Panc1 (cell line): ENCODE measurements at places on chromosomes 3 and 15. TPM values are rescaled to one million over a fixed set of nuclear protein-coding genes. Genes with fewer than 3 reads are reported as not detected.

C3orf49 gene
- total RNA-seq: not detected

- DNase-seq: no peak
- no peak overlapping the region for H3K4me3 ChIP-seq
- no peaks in the 10 kb centered on the region for H3K4me1 ChIP-seq
- no peak overlapping the region for H3K27ac ChIP-seq
- H3K27me3 ChIP-seq: no peaks in the 10 kb centered on the region
Observed at GRCh38 chr3:103613397-103614156, 1178.8 kb downstream of the ZPLD1 start.

DNA sequence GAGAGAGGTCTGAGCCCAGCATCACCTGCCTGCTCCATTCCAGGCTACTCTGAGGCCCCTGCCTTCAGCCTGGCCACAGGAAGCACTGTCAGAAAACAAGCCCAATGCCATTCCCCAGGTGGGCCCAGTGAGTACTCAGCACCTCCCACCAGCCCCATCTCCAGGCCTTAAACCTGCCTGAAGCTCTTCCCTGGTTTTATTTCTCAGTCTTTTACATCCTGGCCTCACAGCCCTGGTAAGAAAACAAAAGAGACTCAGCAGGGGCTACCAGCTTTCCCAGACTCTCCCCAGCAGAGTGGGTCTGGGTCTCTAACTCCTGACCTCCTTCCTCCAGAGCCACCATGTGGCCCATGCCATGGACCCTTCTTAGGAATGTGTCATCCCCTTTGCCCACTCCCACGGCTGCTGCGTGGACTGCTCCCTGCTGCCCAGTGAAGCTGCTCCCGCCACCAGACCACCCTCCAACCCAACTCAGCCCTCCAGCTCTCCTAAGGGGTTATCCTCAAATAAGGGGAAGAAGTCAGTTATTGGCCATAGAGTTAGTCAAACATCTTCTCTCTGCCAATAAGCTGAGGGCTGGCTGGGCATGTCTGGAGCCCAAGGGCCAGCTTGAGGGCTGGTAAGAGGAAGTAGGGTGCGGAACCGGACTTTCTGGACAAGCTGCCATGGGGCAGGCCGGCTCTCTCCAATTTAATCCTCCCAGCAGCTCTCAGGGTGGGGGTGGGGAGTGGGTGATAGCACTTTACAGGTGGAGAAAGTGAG is 116.7 kb upstream of the LINGO1 start:
- DNase-seq: no peak
- H3K4me3 ChIP-seq: no peak overlapping the region
- H3K4me1 ChIP-seq: peaks cover 3% of the 10 kb centered on the region; the same call in 1 of the 2 replicates
- no peak overlapping the region for H3K27ac ChIP-seq
- H3K27me3 ChIP-seq: no peaks in the 10 kb centered on the region

DNA sequence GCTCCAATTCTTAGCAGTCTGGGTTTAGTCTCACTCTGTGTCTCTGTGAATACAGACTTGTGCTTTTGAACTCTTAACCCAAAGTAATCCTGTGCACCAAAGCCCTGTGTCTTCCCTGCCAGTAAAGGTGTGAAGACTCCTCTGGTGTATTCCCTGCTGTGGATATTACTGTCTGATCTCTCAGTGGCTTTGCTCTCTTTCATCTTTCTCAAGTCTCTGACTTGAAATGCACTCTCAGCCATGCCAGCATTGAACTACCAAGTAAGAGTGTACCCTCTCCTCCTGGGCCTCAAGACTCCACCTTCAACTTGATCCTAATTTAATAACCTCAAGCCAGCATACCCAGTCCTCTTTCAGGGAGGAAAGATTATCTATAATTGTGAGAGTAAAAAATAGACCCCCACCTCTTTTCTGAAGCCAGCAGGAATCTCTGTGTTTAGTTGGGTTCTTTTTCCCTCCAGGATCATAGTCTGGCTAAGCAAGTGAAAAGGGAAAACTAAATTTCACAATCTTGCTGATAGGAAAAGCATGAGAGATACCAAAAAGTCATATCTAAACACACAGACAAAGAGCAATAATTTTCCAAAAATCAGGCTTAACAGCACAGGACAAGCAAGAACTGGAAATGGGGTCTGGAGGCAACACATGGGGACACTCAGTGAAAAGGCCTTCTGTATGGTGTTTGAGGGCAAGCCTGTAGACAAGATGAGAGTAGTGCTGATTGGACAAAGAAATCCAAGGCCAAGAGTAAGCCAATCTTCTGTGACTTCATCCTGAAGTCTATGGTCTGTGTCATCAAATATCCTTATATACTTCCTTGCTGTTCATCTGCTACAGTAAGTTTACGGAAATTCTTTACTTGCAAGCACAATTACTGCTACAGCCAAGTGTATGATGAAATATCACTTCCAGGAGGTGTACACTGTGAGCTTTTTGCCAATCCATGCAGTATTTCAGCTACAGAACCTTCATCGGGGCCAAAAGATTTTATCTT is 296.1 kb upstream of the TGFBR2 start:
- no peaks in the 10 kb centered on the region for H3K36me3 ChIP-seq
- no peak overlapping the region for H3K4me3 ChIP-seq

DNA sequence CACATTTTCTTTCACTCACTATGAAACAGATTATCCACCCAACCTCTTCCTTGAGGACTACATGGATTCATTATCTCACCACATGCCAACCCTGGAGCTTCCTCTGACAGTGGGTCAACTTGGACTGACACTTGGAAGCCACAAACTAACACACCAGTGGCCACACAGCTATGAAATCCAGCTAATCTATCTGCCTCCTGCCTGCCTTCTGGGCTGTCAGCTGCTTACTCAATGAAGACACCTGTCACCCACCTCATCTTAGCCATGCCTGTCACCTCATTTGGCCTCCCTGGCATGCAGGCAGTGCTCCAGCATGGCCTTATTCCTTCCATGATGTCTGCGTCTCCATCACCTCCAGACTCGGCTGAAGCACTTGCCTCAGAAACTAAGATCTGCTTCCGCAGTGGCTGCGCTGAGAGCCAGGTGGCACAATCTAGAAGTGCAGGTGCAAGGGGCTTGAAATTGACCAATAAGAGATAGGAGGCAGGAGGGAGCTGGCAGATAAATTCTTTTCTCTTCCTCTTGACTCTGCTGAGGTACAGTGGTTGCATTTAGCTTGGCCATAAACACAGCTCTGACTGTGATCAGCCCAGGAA is 105.2 kb upstream of the RNF7 start:
- no peaks in the 10 kb centered on the region; the same call in 1 of the 2 replicates for H3K27me3 ChIP-seq
- no peaks in the 10 kb centered on the region for H3K4me1 ChIP-seq
- no peak overlapping the region for H3K4me3 ChIP-seq
- no peak overlapping the region for H3K27ac ChIP-seq

GRCh38 chr3:120093911-120094775 is at the start of gene GSK3B:
TSS of gene GSK3B (minus strand) at chr3:120094447. CDS start at chr3:120093434, 1,013 bp downstream.
- H3K36me3 ChIP-seq: peaks cover 4% of the 10 kb centered on the region; the same call in 1 of the 2 replicates
- H3K4me3 ChIP-seq: peak within 1 kb of the TSS; percentile 98
- H3K4me1 ChIP-seq: peaks cover 4% of the 10 kb centered on the region; the same call in 1 of the 2 replicates
- no peak for DNase-seq
- peak within 1 kb of the TSS; percentile 93 for H3K27ac ChIP-seq
- H3K27me3 ChIP-seq: no peaks in the 10 kb centered on the region
